ENCODE measurements at places on chromosomes 6 and 20. TPM values are rescaled to one million over a fixed set of nuclear protein-coding genes. Genes with fewer than 3 reads are reported as not detected.

DNA sequence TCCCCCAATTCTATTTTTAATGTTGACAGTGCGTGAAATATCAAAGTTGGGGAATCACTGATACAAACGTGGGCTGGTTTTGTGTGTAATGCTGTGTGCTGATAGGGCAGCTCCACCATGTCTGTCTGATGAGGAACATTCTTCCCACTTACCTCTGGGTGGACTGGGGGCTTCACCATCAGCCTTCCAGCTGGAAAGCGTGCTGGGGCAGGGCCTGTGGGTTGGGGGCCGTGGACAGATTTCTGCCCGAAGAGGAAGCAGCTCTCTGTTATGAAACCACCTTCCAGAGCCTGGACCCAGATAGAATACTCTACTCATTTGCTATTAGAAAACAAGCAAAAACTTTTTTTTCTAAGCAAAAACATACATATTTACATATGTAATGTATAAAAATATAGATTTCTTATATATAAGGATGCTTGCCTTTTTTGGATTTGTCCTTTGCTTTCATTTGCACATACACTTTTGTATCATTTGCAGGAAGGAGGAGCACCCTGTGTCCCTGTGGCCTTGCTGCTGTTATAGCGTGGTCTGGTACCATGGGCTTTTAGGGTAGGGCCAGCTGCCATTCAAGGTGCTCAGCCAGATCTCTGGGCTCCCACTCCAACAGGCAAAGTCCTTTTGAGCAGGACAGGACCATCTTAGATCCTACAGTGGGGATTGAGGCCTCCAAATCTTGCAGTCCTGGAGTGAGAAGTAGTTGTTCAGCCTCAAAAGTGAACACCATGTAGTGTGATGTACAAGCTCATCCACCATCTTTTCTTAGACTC lies 48.1 kb downstream of the DUSP22 start:
- no peak for DNase-seq

Gene MEI4
- 0.65 TPM for total RNA-seq

DNA sequence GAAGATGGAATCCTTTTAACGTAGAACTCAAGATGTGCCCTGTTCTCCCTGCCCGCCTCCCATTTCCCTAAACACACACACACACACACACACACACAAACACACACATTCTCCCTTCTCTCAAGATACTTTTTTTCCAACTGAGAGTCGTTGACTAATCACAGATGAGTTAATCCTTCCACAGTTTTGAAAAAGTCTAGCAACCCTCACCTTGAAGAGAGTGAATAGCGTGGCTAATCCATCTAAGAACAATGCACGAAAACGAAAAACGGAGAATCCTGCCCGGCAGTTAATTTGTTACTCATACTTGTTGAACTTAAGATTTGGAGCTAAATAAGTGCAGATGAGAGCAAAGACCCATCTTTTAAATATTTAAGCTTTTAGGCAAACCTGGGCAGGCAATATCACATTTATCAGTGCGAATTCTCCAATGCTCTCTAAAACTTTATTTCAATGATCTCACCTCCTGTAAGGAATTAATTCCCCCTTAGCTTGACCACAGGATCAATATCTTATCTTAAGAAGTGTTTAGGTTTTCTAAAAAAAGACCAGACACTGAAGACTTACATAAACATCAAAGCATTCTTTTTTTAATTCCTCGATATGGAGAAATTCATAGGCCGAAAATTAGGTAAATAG lies 1.1 kb downstream of the AGPAT4 start:
- no peak for DNase-seq

- DNase-seq: no peak
Observed at GRCh38 chr20:36085686-36086267, 68.8 kb upstream of the EPB41L1 start.

Gene CGAS
- total RNA-seq: 0.92 TPM

Gene RAE1
- 14.6 TPM for total RNA-seq

Gene DYNLT2
- total RNA-seq: 0.41 TPM

- peak; percentile 91 for DNase-seq
Observed at GRCh38 chr20:1802385-1803060, 92.7 kb upstream of the SIRPA start.

DNA sequence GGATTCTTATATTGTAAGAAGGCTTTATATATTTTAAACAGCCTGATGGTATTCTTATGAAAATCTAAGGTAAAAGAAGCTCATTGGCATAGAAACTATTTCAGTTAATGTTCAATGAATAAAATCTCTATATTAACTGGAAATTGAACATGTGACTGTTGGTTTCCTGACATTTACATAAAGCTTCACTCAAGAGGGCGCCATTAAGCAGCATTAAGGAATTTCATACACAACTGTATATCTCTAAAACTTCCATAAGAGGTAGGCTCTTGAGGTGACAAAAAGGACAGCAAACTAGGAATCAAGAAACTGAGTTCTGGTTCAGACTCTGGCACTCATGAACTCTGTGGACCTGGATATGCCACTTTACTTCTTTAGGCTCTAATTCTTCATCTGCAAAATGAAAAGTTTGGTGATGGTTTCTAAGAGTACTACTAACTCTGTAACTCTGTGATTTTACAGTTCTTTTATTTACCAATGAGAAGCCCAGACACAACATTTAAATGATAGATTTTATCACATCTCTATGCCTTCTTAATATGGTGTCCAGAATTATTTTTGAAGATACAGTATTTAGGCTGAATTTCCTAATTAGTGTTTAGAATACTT lies 147.5 kb downstream of the FLRT3 start:
- no peak for DNase-seq

Gene SNPH
- 8.5 TPM for total RNA-seq

GRCh38 chr20:20286061-20286460 lies 81.8 kb upstream of the INSM1 start:
- no peak for DNase-seq

- no peak for DNase-seq
Observed at GRCh38 chr20:5996765-5997164, 46.3 kb downstream of the MCM8 start.

Gene TNF
- total RNA-seq: 0.51 TPM

Gene ATP9A
- 21.2 TPM for total RNA-seq

GRCh38 chr20:62156592-62157386 lies 13.2 kb downstream of the SS18L1 start:
- peak; percentile 87 for DNase-seq

Gene WFDC12
- total RNA-seq: not detected

GRCh38 chr6:161393839-161394364 lies 120.0 kb upstream of the AGPAT4 start:
- no peak for DNase-seq

GRCh38 chr6:148112851-148113319 lies 229.8 kb upstream of the SASH1 start:
- DNase-seq: no peak

DNA sequence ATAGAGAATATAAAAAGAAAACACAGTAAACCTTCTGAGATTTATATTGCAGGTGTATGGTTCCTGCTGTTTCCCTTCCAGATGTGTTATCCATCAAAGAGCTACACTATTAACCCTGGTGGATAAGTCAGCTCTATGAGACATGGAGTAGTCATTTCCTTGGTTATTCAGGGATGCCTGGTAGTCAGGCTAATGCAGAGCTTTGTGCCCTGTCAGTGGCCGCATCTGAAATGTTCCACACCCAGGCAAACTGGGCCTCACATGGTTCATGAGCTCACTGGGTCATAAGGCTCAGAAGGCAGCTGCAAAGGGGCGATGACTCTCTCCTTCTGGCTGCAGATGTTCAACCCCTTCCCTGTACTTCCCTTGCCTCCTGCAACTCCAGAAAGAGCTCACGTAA lies 473.6 kb downstream of the EPHA7 start:
- DNase-seq: no peak

GRCh38 chr20:8766868-8767390 lies 302.0 kb upstream of the PLCB4 start:
- no peak for DNase-seq

- no peak for DNase-seq
Observed at GRCh38 chr6:161442420-161442819, 168.6 kb upstream of the AGPAT4 start.

GRCh38 chr6:108117427-108118358 lies 43.2 kb upstream of the OSTM1 start:
- peak; percentile 73 for DNase-seq
